ENCODE measurements at places on chromosomes 4 and X.
A peak's percentile ranks its signal among the peaks of the same experiment; 100 is the strongest.

- DNase-seq = no peak
Observed at GRCh38 chr4:164203476-164203875, 550.5 kb upstream of the SMIM31 start.

- DNase-seq = no peak
Observed at GRCh38 chr4:70943114-70943513, 40.9 kb downstream of the MOB1B start.

DNA sequence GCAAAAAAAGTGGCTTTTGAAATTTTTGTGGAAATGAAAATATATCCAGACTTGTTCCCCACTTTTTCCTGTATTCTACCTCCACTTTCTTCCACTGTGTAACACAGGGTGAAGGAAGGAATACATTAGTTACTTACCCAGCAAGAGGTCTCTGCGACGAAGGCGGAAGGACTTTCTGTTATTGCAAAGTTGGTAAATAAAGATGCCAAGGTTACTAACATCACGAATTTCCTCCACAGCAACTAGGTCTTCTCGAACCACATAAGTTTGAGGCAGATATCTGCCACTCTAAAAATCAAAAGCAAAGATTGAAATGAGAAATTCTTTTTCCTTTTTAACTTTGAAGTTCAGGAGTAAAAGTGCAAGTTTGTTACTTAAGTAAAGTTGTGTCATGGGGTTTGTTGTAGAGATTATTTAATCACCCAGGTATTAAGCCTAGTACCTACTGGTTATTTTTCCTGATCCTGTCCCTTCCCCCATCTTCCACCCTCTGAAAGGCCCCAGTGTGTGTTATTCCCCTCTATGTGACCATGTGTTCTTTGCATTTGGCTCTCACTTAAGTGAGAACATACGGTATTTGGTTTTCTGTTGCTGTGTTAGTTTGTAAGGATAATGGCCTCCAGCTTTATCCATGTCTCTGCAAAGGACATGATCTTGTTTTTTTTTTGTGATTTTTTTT, 5.8 kb downstream of the ITM2A start:
- no peak for DNase-seq

GRCh38 chr4:101357751-101358150, 10.4 kb upstream of the PPP3CA start:
- no peak for DNase-seq

DNA sequence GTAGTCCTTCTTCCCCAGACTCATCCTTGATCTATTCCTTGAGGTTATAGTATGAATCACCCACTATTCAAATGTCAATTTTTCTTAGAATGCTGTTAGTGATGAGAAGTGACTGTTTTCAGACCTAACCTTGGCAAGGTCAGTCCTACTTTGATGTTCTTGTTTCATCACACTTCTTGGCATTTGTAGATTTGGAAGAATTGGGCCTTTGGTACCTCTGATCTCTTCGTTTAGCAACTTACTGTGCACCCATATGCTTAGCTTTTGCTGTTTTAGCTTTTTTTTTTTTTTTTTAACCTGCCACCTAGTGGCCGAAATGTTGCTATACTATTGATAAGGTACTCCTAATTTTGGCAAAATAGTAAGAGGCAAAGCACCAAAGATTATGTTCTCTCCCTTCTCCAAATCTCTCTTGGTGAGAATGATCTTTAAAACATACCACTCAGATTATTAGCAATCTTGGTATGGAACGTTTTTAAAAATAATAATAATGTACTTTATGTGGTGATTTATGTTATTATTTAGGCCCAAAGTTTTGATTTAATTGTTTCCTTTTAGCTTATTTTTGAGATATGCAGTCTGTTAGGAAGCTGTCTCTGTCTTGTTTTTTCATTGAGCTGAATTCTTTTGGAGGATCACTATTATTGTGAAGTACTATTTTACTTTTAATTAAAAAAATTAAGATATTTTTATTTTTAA, 16.6 kb downstream of the DCK start:
- peak; percentile 66 for DNase-seq

DNA sequence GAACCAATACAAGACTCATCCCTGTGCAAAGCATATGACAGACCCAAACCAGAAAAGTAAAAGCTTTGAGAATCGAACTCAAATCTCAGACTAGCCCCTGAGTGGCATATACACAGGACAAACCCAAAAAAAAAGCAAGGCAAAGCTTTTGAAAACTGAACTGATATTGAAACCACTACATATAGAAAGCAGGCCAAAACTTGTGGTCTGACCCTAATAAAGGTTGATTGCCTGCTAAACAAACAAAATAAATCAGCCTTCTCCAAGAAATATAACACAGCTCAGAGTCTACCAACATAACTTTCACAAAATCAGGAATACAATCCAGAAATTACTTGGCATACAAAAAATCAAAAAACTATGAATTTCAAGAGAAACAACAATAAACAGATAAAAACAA, 40.3 kb downstream of the LRBA start:
- DNase-seq = no peak

DNA sequence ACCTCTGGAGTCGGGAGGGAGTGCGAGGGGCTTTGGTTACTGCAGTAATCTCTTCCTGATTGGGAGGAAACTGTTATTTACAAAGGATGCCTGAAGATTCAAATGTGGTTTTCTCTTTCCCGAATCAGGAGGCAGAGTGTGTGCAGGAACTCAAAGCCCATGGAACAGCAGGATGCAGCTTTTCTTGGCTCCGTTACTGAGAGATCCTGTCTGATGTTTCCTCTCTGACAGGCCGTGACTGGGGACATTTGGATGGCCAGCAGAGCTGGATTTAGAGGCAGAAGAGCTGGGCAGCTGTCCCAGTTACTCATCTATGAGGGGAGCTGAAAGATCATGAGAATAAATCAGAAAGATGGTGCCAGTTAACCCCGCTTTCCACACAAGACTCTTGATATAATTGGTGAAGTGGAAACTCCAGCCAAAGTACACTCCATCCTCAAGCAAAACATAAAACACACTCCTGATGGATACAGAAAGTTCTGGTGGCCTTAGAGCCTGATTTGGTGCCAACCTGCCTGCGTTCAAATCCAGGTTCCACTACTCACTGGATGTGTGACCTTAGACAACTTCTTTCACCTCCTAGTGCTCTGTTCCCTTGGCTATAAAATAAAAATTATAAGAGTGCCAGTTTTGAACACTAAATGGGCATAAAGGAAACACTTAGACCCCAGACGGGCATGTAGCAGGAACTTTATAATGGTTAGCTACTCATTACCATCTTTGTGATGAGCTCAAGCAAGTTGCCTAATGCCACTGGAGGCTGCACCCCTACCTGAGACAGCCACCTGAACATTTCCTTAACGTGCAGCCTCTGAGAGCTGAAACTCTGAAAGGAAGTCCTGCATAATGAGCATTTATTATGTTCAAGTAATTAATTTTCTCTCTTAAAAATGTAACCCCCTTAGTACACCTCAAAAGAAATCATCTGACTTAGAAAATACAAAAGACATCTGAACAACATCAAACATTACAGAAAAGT, 349.0 kb upstream of the GATB start:
- peak; percentile 9 for DNase-seq

- DNase-seq = peak; percentile 28
Observed at GRCh38 chr4:10151182-10151581, 34.6 kb upstream of the WDR1 start.

DNA sequence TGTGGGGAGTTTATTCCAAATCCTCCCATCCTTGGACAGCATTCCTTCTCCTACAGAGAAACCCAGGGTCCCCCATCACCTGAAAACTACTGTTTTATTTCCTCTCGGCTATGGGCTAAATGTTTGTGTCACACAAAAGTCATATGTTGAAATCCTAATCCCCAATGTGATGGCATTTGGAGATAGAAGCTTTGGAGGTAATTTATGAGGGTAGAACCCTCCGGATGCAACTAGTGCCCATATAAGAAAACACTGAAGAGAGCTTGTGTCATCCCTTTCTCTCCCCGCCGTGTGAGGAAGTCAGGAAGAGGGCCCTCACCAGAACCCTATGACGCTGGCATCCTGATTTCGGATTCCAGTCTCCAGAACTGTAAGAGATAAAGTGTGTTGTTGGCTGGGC, 127.8 kb upstream of the NOCT start:
- DNase-seq = no peak

DNA sequence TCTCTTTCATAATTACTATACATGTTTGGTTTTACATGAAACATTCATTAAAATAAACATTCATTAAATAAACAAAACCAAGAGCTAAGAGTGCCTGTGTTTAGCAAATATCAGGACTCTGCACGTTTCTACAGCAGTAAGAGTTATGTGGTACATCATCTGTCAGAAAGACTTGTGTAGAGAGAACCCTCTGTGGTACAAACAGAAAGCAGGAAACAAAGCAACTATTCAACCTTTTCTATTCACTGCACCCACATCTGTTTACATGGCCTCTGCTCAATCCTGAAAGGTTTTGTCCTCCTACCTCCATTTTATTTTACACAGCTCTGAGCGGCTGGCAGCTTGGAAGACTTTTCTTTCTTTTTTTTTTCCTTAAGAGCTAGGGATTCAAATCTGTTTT, 90.7 kb upstream of the PCDH18 start:
- no peak for DNase-seq

- DNase-seq = no peak
Observed at GRCh38 chr4:91936311-91936710, 367.5 kb upstream of the GRID2 start.

DNA sequence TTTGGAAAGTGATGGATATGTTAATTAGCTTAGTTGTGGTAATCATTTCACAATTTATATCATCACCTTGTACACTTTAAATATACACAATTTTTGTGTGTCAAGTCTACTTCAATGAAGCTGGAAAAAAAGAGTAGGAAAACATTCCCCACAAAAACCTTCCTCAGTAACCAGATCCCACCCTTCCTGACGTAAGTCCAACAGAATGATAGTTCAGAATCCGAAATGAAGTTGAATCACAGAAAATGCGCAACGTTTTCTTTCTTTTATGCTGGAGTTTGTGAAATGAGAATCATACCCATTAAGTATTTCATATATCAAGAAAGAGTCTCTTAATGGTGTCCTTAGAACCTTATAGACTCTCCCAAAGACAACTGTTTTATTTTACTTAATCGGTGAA, 292.9 kb downstream of the USP46 start:
- no peak for DNase-seq

DNA sequence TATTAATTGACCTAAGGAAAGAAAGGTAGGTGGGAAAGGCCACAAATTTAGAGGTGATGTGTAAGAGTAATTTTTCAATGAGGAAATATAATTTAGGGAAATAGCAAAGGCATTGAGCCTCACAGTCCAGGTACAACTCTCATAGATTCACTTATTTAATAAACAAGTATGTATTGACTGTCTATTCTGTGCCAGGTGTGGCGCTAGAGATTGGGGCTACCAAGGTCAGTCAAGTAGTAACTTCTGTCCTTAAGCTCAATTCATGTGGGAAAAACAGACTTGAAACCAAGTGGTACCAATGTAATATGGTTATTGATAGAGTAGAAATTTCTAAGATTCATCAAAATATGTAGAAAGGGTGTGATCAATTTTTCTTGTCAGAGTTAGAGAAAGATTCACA, 257.5 kb downstream of the C4orf33 start:
- DNase-seq = no peak

GRCh38 chr4:92012899-92013867, 290.6 kb upstream of the GRID2 start:
- no peak for DNase-seq

- no peak for DNase-seq
Observed at GRCh38 chr4:70829015-70829414, 10.7 kb downstream of the GRSF1 start.

- DNase-seq = no peak
Observed at GRCh38 chr4:24741910-24742309, 53.5 kb upstream of the SOD3 start.

DNA sequence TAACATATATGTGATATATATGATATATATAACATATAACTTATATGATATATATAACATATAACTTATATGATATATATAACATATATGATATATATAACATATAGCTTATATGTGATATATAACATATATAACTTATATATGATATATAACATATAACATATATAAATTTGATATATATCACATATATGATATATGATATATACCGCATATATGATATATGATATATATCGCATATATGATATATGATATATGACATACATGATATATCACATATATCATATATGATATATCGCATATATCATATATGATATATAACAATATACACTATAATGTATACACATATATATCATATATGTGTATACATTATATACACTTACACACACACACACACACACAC, 114.3 kb downstream of the ELOVL6 start:
- DNase-seq = no peak

DNA sequence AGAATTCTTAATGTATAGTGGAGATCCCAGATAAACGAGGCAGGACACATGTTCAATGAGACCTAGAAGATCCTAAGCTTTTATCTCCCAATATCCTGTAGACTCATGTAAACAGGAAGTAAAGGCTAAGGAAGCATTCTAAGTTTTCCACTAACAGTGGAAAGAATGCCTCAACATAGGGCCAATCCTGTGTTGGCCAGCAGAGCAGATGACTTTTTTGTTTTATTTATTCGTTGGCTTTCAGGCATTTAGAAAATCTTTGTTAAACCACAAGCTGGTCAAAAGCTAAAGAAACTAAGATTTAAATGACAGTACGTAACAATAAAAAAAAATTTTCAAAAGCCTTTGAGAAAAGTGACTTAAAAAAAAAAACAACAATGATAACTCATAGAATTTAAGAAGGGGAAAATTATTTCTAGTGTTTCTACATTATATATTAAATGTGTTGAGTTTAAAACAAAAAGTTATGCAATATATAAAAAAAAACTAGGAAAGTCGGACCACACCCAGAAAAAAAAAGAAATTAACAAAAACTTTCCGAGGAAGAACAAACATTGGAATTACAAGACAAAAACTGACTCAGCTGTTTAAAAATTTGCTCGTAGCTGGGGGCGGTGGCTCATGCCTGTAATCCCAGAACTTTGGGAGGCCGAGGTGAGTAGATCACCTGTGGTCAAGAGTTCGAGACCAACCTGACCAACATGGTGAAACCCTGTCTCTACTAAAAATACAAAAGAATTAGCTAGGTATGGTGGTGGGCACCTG, 759.3 kb downstream of the FSTL5 start:
- DNase-seq = no peak

DNA sequence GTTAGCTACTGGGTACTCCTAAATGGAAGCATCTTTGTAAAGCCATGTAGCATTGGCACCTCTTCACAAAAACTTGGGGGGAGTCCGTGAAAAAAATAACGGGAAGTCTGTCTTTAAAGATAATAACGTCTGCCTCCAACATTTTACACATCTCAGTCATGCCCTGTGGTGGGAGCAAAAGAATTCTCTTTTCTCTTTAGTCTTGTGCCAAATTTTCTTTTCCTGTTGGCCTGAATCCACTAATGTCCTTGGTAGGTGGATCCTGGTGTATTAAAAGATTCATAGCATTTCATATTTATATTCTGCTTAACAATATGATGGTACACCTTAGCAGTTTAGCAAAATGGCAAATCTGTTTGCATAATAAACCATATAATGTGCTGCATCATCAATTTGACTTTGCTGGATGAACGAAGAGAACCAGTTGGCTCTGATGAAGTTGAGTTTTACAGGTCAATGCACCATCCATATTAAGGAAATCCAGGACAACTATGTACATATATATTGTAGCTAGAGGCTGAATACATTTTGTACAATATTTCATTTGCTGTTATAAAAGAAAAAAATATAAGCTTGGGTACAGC, 746.4 kb upstream of the MAGEB2 start:
- no peak for DNase-seq

Data from common myeloid progenitor, CD34-positive (primary cell).